ENCODE measurements at places on chromosomes 6 and 20.
A peak's percentile ranks its signal among the peaks of the same experiment; 100 is the strongest.

DNA sequence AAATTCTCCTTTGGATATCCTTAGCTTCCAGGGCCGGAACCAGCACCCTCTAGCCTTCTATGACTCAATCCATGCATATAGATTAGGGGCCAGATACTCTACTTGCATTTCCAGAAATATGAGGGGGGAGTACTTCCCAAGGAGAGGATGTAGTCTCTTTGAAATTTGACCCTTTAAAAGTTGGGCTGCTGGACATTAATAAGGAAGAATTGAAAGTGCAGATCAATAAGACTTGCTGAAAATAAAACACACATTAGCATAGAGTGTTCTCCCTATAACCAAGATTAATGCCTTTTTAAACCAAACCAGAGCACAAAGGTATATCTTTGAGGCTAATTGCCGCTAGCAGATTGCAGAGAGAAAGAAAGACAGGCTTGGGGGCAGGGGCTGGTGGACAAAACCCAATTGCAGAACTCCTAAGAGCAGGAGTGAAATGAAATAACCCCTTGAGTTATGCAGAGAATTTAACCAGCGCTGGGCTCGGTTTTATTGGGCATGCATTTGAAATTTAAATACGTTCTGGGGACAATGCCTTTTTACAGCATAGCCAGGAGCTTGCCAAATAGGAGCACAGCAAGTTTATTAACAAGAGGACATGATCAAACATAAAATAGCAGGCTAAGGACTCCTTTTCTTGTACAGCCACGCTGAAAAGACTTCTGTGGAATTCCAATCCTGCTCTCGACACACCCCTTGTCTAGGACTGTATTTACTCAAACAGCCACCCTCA lies 108.2 kb upstream of the SALL4 start:
- no peak for DNase-seq

GRCh38 chr20:44494681-44495080 lies 19.0 kb downstream of the TTPAL start:
- DNase-seq = no peak

GRCh38 chr6:10403385-10404106 lies 11.3 kb downstream of the TFAP2A start:
- peak; percentile 63 for DNase-seq

DNA sequence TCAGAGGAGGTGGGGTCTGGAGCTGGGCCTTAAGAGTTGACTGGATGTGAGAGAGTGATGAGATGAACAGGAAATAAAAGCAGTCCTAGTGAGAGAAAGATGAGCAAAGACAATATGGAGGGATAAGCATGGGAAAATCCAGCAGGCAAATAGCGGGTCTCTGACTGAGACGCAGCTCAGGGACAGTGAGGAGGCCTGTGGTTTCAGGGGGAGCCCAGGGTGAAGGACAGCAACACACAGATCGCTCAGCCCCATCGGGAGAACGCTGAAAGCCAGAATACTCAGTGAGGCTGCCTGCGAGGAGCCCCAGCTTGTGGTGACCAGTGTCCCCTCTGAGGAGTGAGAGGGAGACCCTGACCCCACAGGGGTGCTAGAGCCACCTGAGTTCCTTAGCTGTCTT lies 16.8 kb upstream of the DCDC2 start:
- no peak for DNase-seq

DNA sequence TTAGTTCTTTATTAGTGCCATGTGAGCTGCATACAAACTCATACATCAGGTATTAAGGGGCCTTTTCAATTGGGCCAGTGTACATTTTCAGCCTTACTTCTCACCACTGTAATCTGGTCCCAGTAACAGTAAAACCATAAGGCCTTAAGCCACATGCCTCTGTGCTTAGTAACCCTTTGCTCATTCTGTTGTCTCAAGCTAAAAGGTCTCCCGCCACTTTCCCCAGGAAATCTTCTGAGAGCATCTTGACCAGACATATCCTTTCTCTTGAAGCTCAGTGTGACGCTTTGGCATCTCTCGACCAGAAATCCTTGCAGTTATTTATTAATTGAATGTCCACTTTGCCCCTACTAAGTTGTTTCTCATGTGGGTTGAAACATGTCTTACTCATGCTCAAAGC lies 68.0 kb downstream of the CYP39A1 start:
- DNase-seq = no peak

GRCh38 chr6:4965562-4966389 lies 38.1 kb downstream of the RPP40 start:
- no peak for DNase-seq

DNA sequence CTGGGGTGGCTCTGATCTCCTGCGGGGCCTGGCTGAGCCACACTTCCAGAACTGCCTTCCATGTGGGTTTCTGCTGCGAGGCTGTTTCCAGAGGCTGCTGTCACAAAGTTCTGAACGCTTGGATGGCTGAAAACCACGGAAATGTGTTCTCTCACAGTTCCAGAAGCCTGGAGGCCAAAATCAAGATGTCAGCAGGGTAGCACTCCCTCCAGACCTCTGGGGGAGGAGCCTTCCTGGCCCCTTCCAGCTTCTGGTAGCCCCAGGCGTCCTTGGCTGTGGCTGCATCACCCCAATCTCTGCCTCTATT lies 23.7 kb upstream of the BMP7 start:
- no peak for DNase-seq

DNA sequence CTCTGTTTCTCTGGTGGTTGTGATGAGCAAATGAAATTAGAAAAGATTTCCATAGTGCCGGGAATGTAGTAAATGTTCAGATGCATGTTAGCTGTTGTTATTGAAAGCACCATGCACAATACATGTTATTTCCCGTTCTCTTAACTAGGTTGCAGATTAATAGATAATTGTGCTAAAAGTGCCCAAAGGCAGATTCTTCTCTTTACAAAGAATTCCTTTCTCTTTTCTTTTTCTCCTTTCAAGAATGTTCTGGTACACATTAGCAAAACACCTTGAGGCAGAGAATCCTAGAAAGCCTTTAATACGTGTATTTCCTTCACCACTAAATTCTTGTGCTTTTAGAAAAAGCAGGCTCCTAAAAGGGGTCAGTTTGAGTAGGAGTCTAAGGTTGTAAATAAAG lies 121.1 kb upstream of the ASF1A start:
- DNase-seq = no peak

DNA sequence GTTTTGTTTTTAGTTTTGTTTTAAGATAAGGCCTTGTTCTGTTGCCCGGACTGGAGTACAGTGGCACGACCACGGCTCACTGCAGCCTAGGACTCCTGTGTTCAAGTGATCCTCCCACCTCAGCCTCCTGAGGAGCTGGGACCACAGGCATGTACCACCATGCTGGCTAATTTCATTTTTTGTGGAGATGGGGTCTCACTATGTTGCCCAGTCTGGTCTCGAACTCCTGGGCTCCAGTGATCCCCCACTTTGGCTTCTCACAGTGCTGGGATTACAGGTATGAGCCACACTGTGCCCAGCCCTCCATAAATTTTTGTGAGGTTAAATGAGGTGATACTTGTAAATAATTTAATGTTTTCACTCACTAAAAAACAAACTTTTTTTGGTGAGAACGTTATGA lies 76.6 kb downstream of the ARID1B start:
- no peak for DNase-seq

- DNase-seq = no peak
Measured at GRCh38 chr6:149285626-149286025, 31.9 kb upstream of the TAB2 start.

GRCh38 chr6:16723826-16724225 lies 37.4 kb downstream of the ATXN1 start:
- DNase-seq = no peak

DNA sequence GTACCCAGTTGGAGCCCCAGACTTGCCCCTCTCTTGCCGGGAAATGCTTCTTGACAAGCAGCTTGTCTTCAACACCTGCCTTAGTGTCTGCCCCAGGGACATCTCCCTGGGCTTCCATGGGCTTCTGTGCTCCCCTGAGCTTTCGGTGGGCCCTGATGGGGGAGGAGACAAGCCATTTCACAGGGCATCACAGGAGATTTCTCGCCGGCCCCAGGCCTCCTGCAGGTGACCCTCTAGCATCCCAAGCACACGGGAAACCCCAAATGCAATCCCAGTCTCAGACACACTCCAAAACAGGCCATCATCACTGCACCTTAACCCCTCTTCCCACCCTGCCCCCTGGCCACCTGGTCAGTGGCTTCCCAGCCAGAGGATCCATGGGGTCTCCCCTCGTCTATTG lies 74.5 kb downstream of the JPH2 start:
- no peak for DNase-seq

DNA sequence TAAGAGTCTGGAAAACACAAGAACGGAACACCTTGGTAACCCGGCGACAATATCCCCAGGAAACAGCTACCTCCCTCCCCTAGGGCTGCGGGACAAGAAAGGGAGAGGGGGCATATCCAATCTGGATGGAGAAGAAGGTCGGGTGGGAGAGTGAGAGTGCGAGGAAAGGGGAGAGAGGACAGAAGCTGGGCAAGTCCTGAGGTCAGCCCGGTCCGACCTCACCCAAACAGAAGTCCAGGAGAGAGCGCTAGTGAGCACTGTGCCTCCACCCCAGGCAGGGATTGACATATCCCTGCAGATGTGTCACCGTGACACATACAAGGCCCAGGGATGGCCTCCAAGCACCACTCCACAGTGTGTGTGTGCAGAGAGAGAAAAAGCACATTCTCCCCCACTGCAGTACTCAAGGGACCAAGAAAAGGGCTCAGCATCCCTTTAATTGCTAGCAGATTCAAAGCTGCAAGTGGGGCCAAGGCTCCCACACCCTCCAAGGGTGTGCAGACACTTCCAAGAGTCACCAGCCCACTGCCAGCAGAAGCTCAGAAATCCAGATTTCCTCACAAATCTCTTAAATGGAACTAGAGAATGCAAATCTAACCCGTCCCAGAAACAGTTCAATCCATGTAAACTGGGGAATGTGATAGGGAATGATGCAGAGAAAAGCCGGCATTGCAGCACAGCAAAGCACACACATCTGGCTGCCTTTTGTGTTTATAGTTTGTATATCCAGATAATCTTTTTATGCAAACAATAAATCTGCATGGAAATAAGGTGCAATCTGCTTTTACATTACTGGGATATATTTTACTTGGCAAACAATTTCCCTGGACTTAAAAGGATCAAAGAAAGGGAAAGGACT lies 3.1 kb downstream of the PXDC1 start:
- DNase-seq = no peak

DNA sequence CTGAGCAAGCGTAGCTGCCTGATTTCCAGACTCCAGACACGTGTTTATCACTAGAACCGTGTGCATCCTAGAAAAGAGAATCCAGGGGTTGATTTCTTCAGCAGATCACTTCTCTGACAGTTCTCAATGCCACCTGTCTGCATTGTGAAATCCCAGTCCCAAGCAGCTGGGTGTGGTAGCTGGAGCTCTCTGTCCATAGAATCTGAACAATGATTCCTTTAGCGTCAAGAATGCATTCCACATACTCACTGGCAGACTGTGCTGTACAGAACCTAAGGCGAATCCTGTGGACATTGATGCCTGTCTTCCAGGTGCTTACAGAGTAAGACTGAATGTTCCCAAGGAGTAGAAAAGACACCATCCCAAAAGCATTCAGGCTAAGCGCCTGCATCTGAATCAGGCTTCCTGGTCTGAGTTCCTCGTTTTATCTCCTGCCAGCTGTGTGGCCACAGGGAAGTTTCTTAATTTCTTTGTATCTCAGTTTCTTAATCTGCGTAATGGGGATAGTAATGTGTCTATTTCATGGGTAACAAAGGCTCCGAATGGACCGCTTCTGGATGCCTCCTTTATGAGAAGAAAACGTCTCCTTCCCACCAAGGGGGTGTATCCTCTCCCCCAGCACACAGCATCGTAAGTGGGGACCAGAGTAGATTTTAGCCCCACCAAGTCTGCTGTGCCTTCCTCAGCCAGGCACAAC lies 10.4 kb upstream of the TRAF3IP2 start:
- no peak for DNase-seq

DNA sequence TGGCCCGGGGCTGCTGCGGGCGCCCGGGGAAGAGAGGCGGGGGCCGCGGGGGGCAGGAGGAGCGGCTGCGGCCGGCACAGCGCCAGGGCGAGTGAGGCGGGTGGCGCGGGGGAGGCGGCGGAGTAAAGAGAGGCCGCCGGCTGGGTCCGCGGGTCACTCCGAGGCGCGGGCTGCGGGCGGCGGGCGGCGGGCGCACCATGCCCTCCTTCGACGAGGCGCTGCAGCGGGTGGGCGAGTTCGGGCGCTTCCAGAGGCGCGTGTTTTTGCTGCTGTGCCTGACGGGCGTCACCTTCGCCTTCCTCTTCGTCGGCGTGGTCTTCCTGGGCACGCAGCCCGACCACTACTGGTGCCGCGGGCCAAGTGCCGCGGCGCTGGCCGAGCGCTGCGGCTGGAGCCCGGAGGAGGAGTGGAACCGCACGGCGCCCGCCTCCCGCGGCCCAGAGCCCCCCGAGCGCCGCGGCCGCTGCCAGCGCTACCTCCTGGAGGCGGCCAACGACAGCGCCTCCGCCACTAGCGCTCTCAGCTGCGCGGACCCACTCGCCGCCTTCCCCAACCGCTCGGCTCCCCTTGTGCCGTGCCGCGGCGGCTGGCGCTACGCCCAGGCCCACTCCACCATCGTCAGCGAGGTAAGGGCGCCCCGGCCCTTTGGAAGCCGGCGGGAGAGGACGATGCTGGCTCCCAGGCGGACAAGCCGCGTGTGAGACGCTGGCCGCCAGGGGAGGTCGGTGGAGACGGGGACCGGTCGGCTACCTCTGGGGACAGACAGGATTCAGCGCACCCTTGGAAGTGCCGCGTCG lies at the start of gene SLC22A3:
Gene SLC22A3 (plus strand): TSS at position 156 of the 797 bp plus-strand sequence. CDS start 42 bp downstream, at position 198.
- no peak for DNase-seq

DNA sequence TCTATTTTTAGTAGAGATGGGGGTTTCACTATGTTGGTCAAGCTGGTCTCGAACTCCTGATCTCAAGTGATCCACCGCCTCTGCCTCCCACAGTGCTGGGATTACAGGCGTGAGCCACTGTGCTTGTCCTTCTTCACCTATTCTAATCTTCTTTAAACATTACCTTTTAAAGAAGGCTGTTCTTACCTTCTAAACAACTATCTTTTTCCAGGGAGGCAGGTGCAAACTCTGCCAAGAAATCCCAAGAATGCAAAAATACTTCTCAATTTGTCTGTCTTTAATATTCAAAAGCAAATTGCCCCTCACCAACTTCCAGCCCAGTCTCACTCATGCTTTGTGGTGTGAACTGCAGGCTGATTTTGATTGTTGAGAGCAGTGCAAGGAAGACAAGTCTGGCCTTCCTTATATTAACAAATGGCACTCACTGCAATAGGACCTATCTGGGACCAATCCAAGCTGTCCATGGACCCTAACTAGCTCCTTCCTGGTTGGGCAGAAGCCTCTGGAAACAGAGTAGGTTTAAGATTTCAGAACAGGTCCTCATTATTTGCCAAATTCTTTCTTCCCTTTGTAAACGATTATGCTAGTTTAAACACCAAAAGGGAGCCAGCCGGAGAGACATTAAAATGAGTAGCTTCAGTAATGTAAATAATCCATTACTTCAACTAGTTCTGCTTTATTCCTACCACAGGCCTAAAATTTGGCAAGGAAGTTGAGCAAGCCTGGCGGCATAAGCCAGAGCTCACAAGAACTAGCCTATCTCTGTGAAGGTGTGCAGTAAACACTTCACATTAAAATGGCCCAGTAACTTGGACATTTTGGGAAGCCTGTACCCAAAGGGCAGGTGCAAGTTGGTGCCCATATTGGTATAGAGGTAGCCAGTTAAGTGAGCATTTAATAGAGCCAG lies 1.6 kb downstream of the SCAND1 start:
- DNase-seq = no peak

Measured in NCI-H524 treated with DMSO at 0.1 percent for 48 hours (cell line).